HCT116 (cell line): ENCODE measurements at places on chromosomes 12 and 14. TPM values are rescaled to one million over a fixed set of nuclear protein-coding genes. Genes with fewer than 3 reads are reported as not detected.

GRCh38 chr12:92574051-92574783, 128.6 kb upstream of the PLEKHG7 start:
- DNase-seq, result peak; percentile 27

GRCh38 chr12:107903341-107904061, 129.0 kb downstream of the ASCL4 start:
- no peak for DNase-seq

DNA sequence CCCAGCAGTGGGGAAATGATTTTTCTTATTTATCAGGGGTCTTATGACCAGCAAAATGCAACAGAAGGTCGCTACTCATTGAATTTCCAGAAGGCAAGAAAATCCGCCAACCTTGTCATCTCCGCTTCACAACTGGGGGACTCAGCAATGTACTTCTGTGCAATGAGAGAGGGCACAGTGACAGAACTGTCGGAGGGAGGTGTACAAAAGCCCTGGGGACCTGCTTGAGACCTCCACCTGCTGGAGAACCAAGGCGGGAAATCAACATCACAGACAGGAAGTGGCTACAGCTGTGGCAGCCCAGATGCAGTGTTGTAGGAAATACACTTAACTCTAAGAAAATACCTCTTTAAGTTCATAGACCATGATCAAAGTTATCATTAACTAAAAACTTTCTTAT, 250.9 kb upstream of the OR4E1 start:
- DNase-seq, result no peak

DNA sequence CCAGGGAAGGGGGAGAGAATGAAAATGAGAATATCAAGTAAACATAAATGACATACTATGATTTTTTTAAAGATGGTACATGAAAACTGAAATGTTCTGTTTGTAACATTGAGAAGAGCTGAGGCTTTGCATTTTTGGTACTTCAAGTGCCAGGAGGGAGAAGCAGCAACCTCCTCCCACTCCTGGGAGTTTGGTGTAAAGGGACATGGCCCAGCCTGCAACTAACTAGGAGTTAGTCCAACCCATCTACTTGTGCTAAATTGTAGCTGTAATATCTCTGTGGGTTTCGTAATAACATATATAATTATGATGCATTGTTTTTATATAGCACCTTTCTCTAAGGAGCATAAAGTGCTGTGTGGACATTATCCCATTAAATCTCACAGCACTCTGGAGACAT, 517.5 kb downstream of the NELL2 start:
- no peak for DNase-seq

- DNase-seq, result no peak
Observed at GRCh38 chr14:99684410-99684934, 374 bp downstream of the CYP46A1 start.

DNA sequence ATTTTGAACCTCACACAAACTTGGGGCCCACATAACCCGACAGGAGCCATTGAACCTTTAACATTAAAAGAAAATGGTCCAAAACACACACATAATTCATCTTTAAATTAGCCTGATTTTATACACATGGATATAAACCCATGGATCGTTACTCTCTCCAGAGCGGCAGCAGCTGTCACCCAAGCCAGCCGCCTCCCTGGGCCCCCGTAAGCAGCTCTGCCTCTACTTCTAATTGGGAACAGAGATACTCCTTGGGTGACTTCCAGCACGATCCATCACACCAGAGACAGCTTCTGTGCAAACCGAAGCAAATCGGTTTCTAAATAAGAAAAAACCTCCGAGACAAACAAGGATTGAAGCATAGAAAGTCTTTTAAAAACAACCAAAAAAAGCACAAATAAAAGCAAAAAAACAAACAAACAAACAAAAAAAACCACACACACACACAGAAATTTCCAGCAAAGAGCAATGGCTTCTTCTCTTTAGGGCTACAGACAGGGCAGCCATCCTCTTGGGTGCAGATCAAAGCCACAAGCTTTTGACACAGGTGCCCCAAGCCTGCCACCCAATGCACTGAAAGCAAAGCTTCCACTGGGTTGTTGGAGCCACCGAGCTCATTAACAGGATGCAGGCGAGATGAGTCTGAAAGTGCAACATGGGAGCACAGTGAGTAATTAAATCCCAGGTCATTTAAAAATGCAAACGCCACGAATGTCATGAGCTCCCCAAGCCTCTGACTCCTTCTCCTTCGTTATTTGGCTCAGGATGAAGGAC, 156.9 kb downstream of the DPF3 start:
- no peak for DNase-seq

GRCh38 chr12:114123108-114123507, 157.0 kb upstream of the RBM19 start:
- no peak for DNase-seq

GRCh38 chr14:87888136-87888999, 104.6 kb downstream of the GALC start:
- no peak for DNase-seq

- peak; percentile 58 for DNase-seq
Observed at GRCh38 chr12:50174971-50175715, 8.0 kb upstream of the CERS5 start.

- DNase-seq, result no peak
Observed at GRCh38 chr12:12088147-12088546, 17.4 kb downstream of the BCL2L14 start.

GRCh38 chr12:131755305-131756113, 44.6 kb downstream of the SFSWAP start:
- peak; percentile 47 for DNase-seq

GRCh38 chr14:74085047-74085637, 386 bp downstream of the LIN52 start:
- no peak for DNase-seq

GRCh38 chr12:124545508-124546418, 21.6 kb downstream of the NCOR2 start:
- no peak for DNase-seq

DNA sequence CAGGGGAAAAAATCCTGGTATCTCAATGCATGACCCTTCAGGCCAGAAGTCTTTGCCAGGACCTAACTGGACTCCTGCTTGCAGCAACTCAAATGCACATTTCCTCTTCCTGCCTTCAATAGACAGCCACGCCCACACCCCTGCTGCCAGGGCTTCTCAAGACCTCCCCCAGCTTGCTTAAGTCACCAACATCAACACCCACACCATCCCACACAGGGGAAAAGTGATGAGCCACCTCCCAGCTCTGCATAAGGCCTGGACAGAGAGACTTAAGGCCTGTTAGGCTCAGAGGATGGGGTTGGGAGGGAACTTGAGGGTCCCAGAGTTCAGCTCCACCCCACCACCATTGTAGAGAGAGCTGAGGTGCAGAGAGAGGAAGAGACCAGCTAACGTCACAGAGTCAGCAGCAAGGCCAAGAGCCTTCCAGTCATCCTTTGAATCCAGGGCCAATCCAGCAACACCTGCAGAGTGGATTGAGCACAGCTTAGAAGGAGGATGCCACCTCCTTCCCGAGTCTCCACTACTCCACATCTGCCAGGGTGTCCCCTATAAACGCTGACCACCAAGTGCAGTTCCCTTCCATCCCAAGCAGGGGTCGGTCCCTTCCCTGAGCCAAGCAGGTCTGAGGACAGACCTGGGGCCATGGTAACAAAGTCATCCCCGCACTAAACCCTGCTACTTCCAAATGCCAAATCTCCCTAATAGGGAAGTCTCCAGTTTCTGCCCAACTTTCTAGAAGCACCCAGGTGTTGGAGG, 50.0 kb downstream of the KDM2B start:
- DNase-seq, result no peak

GRCh38 chr12:92759634-92760268, 57.0 kb downstream of the PLEKHG7 start:
- peak; percentile 77 for DNase-seq

DNA sequence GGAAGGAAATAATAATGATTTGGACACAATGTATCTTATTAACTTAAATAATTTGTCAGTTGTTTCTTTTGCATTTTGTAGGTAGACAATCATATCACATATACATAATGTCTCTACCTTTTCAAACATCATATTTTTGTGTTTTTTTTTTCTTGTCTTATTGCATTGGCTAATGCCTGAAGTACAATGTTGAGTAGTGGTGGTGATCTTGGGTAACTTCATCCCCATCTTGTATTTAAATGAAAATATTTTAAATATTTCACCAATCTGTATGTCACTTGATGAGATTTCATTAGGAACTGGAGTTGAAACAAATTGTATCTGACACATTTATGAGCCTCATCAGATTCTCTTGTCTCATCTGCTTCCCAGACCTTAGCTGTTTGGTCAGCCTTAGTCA, 109.7 kb upstream of the LHX5 start:
- DNase-seq, result no peak

GRCh38 chr12:124861492-124861891, 2.2 kb downstream of the SCARB1 start:
- DNase-seq, result peak; percentile 53

- no peak for DNase-seq
Observed at GRCh38 chr14:24815543-24815942, 181.6 kb upstream of the GZMB start.

GRCh38 chr12:85782711-85783110, 53.5 kb downstream of the RASSF9 start:
- peak; percentile 44 for DNase-seq

- DNase-seq, result peak; percentile 85
Observed at GRCh38 chr12:15700595-15700994, 88.6 kb downstream of the EPS8 start.

Gene PHETA1
- total RNA-seq, result 10.6 TPM

Gene ABHD4
- total RNA-seq, result 9.4 TPM

Gene SOX5
- 0.52 TPM for total RNA-seq

Gene KRT6C
- not detected for total RNA-seq

Gene KLHL33
- 0.05 TPM for total RNA-seq
